ENCODE measurements at places on chromosomes 1 and 21.

GRCh38 chr1:219152751-219153150, 20.9 kb upstream of the LYPLAL1 start:
- DNase-seq = no peak

- no peak for DNase-seq
Observed at GRCh38 chr1:214764502-214764901, 161.5 kb downstream of the CENPF start.

GRCh38 chr1:20634594-20635084, 1.4 kb downstream of the PINK1 start:
- DNase-seq = no peak

DNA sequence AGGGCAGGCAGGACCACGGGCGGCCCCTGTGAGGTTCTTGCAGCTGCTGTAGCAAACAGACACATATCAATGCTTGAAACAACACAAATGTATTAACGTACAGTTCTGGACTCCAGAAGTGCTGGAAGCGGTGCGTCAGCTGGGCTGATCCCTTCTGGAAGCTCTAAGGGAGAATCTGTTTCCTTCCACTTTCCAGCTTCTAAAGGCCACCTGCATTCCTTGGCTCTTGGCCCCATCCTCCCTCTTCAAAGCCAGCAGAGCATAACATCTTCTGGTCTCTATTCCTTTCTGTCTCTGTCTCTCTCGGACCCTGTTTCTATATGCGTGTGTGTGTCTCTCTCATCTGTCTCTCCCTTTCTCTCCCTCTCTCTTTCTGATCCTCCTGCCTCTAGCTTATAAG, 102.3 kb downstream of the SPSB1 start:
- DNase-seq = no peak

DNA sequence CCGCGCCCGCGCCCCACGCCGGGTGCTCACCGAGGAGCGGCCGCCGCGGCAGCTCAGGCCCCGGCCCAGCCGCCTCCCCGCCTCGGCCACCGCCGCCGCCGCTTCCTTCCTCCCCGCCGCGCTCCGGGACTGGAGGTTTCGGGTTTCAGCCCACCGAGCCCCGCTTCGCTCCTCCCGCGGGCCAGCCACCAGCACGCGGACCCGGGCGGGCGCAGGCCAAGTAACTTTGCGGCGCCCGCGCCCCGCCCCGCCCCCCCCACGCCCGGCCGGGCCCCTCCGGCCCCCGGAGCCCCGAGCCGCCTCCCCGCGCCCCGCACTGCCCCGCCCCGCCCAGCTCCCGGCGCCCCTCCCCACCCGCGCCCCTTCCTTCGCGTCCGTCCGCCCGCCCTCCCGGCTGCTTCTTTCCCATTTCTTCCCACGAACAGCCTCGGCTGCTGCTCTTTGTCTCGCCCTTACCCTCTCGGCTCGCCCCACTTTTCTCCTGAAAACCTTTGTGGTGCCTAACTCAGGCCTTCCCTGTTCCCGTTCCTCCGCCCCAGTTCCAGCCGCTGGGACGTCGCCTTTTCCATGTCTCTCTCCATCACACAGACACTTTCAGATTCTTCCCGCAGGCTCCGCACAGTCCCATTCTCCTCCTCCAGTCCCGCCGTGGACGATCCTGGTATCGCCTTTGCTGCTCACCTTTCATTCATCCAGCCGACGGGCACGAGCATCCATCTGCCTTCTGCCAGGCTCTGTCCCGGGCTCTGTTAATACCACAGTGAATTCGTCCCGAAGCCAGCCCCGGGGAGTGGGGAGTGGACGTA, at the start of gene GPR161:
GPR161 (minus strand) TSS at position 222 of the 806 bp plus-strand sequence. CDS start 32,080 bp downstream, outside the sequence.
- DNase-seq = peak; percentile 20

All from NCI-H774 (cell line).